Progenitor cell of endocrine pancreas (in vitro differentiated cells): ENCODE measurements at places on chromosomes 1 and 21.

- DNase-seq, result no peak
These were observed 45.0 kb downstream of the TAS1R2 start for GRCh38 chr1:18814425-18814824.

DNA sequence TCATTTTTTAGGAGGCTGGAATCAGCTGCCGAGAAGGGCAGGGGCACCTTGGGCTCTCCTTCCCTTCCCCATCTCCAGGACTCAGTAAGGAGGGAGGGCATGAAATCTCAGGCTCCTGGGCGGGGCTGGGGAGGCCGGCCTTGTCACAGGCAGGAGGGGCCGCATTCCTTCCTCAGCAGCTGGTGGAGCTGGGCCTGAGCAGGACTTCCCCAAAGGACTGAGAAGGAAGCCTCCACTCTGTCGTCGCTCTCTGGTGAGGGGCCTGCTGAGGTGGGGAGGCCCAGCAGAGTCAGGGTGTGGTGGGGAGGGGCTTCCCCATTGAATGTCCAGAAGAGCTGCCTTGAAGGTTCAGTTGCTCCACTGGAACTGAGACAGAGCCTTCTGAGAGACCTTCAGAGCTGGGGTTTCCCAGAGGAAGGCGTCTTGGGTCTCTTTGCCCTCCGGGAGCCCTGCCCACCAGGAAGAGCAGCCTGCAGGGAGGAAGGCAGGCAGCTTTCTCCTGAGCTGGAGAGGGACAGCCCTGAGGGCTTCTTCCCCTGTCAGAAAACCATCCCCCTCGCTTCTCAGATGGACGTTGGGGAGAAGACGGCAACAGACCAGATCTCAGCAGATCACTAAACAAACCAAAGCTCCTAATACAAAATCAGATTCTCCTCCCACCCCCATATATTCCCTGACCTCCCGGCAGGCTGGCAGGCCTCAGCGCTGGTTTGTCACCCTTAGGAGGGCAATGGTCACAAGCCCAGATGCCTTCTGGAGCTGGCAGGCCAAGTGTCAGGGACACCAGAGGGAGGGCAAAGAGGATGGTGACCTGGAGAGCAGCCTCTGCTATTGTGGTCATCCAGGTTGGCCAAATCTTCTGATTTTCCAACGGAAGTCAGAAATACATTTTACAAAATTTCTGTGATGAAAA lies 10.7 kb downstream of the KCNA10 start:
- DNase-seq, result no peak

DNA sequence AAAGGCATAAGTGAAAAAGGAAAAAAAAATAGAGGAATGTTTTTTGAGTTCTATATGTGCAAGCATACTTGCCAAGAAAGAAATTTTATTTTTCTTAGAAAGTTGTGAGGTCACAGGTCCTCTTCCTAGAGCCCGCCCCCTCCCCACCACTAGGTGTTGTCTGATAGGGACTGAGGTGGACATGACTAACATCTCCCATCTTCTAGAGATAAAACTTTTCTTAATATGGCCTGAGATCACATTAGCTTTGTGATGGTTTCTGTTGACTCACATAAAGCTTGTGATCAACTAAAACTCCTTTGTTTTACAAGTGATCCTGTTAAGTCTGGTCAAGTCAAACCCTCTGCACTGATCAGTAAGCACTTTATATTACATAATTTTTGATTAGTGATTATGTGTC lies 33.4 kb upstream of the CITED4 start:
- DNase-seq, result no peak

GRCh38 chr1:184811439-184812111 lies 56.9 kb upstream of the EDEM3 start:
- DNase-seq, result no peak

DNA sequence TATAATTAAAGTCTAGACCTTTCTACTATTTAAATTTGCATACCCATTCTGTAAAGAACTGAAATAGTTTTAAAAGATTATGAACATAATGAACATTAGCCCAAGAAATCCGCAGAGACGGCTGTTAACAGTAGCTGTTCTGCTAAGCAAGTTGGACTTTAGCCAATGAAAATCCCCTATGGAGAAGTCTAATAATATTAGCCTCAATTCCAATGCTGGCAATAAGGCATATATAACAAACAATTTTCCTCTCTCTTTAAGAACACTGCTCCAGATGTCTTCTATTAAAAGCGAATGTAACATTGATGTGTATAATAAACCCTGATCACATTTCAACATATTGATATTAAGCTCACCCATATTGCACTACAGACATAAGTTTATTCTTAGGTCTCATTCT lies 221.3 kb upstream of the KCTD3 start:
- DNase-seq, result no peak

- DNase-seq, result peak; percentile 71
These were observed 26.7 kb upstream of the RBM15 start for GRCh38 chr1:110312188-110313121.

DNA sequence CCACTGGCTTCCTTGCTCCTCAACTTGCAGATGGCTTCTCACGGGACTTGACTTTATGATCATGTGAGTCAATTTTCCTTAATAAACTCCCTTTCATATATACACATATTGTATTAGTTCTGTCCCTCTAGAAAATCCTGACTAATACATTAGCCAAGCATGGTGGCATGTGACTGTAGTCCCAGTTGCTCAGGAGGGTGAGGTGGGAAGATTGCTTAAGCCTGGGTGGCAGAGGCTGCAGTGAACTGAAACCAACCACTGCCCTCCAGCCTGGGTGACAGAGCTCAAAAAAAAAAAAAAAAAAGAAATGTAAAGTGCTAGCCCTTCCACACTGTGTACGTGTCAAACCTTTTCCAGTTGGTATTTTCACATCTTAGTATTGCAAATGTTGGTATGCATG lies 857.0 kb downstream of the LTN1 start:
- DNase-seq, result no peak

DNA sequence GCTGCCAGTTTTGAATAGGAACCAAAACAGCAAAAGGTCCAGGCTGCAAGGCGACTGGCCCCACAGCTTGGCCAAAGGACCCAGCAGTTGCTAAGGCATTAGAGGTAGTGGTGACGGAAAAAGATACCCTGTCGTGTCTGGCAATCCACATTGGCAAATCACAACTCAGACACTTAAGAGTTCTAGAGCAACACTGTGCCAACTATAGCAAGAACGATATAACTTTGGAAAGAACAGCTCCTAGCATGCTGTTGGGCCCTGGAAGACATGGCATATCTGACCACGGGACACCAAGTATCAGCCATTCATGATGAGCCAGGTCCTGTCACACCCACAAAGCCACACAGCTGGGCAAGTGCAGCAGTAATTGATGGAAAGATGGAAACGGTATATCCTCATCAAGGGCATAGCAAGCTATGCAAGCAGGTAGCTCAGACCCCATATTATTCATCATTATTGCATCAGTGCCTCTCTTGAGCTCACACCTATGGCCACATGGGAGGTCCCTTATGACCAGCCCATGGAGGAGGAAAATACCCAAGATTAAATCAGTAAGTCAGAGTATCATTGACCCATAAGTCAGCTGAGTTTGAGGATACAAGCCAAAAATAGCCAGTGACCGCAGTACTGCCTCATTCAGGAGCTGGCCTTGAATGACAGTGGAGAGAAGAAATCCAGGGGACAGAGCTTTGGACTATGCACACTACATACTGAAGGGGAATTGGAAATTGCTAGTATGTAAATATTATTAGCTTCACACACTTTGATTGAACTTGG lies 221.2 kb downstream of the SETD4 start:
- no peak for DNase-seq

DNA sequence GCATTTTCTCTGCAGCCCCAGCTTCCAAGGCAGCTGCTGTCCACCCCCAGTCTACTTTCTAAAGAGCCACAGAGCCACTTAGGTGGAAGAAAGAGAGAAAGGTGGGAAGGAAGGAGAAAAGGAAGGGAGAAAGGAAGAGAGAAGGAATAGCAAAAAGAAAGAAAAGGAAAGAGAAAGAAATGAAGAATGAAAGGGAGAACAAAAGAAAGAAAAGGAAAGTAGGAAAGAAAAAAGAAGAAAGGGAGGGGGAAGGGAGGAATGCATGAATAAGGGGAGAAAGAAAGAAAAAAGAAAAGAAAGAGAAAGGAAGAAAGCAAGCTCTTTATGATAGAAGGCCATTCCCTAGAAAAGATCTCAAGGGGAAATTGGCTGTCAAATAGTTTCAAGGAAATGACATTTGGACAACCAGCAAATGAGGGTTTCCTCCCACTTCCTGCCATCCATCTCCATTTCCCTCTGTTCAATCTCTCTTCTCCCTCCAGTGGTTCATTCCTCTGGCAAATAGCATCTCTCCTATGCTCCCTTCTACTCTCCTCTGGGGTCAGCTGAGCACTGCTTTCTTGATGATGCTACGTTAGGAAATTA lies 3.4 kb upstream of the CSF1 start:
- no peak for DNase-seq

- no peak for DNase-seq
These were observed 13.0 kb downstream of the IFI6 start for GRCh38 chr1:27658951-27659496.

- no peak for DNase-seq
These were observed 268.7 kb downstream of the CHRM3 start for GRCh38 chr1:239655023-239655422.

DNA sequence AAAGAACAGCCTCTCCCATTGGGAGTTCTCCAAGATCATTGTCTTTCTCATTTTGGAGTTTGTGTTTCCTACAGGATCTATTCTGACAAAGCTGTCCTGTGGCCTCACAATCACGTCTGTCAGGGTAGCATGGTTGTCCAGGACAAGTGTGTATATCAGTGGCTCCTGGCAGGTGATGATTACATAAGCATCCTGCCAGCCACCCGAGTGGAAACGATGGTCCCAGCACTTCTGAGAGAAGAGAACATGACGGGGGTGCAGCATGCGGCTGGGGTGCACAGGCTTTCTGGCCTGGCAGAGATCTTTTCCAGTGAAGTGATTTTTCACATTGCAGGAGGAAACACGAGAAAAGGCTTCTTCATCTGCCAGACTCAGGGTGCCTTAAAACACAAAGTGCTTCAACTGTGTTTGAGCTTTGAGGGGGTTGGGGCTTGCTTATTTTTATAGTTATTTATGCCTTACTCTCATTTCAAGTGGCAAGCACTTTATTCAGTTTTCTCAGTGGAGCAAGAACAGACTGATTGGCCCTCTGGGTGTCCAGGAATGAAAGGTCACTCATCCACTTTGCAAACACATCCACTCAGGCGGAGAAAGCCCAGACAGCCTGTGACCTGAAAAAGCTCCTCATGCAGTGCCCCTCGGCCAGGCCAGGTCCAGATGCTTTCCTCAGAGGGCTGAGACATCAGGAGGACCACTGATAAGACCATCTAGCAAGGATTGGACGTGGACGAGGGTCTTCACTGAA lies 186.0 kb downstream of the DUSP10 start:
- no peak for DNase-seq

- DNase-seq, result no peak
These were observed 23.2 kb upstream of the DDAH1 start for GRCh38 chr1:85488126-85488525.

DNA sequence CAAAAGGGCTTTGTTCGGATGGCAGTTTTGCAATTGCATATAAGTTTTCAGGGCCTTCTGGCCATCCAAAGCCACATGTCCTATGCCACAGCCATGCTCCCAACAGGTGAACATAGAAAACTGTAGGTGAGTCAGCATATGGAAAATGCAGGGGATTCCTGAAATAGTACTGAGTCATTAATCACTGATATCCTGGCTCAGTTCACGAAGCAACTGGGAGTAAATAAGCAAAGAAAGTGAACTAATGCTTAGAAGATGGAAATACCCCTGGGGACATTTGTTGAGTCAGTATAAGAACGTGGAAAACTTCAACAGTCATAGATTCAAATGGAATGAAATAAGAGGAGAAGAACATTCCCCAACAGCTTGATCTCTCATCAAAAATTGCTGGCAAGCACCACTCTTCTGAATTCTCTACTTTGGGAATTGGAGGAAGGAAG lies 148.9 kb upstream of the RUNX1 start:
- DNase-seq, result no peak

DNA sequence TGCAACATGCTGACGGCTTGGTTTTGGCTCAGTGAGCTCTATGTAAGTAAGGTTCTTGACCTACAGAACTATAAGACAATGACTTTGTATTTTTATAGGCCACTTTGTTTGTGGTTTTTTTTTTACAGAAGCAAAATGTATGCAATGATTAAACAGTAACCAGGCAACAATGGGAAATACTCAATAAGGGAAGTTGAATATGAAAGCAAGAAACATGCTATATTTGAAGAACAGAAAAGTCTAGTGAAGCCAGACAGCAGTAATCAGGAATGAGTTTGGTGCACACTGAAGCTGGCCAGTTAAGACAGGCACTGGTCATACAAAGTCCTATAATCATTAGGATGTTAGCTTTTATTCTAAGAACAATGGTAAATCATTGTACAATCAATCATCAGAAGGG lies 1926.8 kb downstream of the NCAM2 start:
- no peak for DNase-seq

- no peak for DNase-seq
These were observed 97.8 kb downstream of the BEND5 start for GRCh38 chr1:48678710-48679505.

GRCh38 chr21:34640858-34641257 lies 25.9 kb upstream of the RCAN1 start:
- DNase-seq, result no peak

- DNase-seq, result no peak
These were observed 174.8 kb downstream of the LTN1 start for GRCh38 chr21:28817871-28818270.

- no peak for DNase-seq
These were observed 1.3 kb downstream of the GIPC2 start for GRCh38 chr1:78047106-78047505.

DNA sequence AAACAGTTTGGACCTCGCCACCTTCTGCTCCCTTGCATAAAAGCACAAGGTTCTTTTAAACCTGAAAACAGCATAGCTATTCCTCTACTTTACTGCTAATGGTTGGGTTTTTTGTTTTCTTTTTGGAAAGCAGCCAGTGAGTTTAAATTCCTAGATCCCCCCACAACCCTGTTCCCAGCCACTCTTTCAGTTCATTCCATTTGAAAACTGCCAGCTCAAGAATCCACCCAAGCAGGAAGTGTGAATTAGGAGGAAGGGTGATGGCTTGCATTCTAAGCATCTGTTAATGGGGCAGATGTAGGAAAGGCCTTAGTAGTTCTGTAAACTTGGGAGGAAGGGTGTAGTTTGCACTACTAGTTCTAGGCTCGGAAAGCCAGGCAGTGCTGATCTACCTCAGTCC lies 172.9 kb upstream of the HOOK1 start:
- no peak for DNase-seq

DNA sequence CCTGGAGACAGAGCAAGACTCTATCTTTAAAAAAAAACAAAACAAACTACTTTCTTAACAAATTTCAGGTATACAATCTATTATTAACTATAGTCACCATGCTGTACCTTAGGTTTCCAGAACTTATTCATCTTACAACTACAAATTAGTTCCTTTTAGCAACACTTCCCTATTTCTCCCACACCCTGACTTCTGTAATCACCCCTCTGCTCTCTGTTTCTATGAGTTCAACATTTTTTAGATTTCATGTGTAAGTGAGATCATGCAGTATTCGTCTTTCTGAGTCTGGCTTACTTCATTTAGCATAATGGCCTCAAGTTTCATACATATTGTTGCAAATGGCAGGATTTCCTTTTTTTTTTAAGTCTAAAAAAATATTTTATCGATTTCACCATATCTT lies 77.9 kb upstream of the LPGAT1 start:
- DNase-seq, result no peak
